ENCODE measurements at places on chromosomes 12 and 14.

DNA sequence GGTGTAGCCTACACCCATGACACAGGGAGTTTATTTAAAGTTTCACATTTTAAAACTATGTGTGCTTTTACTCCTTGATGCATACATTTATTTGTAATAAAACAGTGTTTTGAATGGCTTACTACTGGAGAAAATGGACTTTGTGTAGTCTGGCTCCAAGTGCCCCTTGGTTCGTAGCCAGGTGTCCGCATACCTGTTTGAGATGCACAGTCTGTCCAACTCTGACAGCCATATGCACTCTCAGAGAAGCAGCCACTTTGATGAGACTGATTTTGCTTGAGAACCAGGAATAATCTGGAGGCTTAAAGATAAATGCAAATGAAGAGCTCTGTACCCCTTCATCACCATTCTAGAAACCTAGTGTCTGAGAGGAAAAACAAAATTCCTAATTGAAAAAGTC is 24.0 kb downstream of the RTN1 start:
- DNase-seq, result no peak

GRCh38 chr14:103007555-103007954 is 49.8 kb downstream of the CDC42BPB start:
- no peak for DNase-seq

- DNase-seq, result no peak
Measured at GRCh38 chr12:52156757-52157565, 34.9 kb downstream of the KRT80 start.

DNA sequence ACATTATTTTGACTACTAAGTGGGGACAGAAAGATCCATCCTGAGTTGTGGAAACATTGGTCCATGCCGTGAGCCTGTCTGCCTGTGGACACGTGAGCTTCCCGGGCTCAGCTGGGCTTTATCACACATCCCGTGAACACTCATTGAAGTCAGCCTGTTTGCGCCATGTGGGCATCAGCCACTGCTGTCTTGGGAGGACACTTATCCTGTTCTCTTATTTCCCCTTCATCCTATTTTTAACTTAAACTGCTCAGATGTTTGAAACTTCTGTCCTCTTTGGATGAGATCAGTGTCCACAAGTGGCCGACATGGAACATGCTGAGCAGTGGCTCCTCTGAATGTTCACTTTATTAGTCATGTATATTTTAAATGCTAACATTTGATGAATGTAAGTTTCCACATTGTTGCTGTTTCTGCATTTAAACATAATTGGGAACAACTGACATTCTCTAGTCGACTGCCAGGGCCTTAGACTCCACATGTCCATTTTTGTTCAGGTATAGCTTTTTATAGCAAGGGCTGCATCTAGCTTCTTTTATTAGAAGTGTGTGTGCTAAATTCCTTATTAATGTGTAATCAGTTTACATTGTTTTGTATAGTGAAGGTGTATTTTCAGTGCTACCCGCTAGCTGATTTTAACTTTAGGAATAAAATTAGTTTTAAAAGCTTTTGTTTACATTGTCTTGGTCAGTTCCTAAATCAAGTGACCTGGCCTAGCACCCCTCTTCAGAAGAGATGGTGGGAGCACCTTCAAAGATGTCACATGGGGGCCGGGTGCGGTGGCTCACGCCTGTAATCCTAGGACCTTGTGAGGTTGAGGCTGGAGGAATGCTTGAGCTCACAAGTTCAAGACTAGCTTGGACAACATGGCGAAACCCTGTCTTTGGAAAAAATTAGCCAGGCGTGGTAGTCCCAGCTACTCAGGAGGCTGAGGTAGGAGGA is 24.0 kb downstream of the RNF34 start:
- DNase-seq, result no peak

- DNase-seq, result no peak
Measured at GRCh38 chr14:23353433-23353780, 720 bp upstream of the SLC22A17 start.

DNA sequence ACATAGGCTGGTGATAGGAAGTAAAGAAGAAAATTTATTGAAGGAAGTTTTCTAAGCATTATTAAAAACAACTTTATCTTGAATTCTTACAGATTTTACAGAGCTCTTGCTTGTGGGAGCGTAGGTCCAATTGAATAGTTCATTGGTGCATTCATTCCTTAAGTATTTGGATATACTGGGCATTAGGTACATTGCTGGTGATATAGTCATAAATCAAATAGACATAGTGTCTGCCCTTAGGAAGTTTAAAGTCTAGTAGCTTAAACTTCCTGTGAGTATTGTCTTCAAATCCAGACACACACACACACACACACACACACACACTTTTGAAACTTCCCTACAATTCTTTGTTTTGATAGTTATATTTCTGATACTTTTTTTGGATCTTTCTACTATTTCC is 226.7 kb downstream of the FUT8 start:
- no peak for DNase-seq

GRCh38 chr12:97482143-97482693 is 19.6 kb downstream of the RMST start:
- no peak for DNase-seq

DNA sequence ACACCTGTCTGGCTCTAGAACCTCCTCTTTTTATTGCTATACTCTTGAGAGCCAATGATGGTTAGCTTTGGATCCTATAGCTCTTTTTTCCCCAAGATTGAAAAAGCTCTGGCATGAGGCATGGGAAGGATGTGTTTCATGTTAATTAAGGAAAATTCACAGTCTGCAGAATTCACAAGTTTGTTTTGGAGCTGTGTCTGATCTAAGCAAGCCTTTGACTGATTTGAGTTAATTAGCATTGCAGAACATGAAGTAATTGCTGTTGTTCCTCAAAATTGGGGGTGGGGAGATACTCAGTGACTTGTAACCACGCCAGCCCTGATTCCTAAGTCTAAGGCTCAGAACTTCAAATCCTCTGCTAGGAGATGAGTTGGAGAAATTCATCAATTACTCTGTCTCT is 205.0 kb downstream of the SUDS3 start:
- DNase-seq, result no peak

DNA sequence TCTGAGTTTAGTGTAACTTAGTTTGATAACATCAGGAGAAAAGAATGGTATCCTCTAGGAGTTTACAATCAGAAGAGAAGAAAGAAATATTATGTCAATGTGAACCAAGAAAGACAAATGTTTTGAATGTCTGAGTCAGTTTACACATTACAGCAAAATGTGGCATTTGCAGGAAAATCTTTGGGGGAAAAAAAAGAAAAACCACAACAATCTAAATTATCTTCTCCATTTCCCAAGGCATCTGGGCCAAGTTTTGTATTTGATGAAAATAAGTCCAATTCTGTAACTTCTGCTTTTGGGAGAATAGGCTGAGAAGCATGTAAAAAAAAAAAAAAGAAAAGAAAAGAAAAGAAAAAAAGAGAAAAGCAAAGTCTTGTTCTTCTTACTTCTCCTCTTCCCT is 58.8 kb upstream of the FLRT2 start:
- DNase-seq, result peak; percentile 61

- DNase-seq, result no peak
Measured at GRCh38 chr12:117699118-117699517, 269.7 kb downstream of the KSR2 start.

- no peak for DNase-seq
Measured at GRCh38 chr14:26941521-26941920, 343.7 kb upstream of the NOVA1 start.

DNA sequence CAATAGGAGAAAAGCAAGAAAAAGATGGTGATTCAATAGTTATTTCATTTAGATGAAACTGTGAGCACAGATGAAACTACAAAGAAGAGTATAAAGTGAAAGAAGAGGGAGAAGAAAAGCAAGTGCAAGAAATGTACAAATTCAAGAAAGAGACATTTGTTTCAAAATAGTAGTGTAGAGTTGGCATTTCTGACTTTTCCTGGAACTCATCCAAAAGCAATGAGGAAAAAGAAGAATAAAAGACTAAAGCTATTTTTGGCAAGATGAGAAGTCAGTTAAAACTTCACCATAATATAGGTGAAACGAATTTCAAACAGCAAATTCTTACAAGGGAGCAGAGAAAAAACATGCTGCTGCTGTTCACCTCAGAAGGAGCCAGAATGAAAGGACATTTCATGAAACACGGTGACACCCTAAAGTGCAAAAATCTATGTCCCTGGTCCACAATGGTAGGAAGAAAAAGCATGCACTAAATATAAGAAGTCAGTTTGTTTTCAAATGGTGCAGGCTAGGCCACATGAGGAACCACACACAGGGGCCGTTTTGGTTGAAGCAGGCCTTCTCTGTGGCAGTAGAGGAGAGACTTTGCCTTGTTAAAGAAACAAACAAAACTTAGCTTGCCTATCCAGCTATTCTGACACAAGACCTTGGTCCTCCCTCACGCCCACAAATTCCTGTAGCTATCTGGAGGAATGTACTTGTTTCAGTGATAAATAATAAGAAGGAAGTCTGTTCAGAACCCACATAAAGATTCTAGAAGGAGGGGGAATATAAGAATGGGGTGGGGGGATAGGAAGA is 11.1 kb upstream of the CMAS start:
- DNase-seq, result no peak

DNA sequence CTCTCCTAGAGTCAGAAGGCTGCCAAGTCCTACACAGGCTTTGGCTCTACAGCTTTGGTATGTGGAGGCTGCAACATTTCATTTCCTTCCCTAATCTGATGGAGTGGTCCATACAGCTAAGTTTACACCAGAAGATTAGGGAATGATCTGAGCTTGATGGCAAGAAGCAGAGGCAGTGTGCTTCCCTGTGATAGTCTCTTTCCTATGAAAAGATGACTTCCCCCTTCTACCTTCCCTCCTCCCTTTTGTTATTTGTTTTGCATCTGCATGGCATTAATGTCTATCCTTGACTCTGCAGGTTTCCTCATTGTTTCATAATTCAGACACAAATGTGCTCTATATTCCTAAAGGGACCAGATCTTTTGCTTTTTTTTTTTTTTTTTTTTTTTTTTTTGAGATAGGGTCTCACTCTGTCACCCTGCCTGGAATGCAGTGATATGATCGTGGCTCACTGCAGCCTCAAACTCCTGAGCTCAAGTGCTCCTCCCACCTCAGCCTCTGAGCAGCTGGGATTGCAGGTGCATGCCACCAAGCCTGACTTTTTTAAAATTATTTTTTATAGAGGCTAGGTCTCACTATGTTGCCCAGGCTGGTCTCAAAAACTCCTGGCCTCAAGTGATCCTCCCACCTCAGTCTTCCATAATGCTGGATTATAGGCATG is 76.3 kb downstream of the GRIP1 start:
- no peak for DNase-seq

DNA sequence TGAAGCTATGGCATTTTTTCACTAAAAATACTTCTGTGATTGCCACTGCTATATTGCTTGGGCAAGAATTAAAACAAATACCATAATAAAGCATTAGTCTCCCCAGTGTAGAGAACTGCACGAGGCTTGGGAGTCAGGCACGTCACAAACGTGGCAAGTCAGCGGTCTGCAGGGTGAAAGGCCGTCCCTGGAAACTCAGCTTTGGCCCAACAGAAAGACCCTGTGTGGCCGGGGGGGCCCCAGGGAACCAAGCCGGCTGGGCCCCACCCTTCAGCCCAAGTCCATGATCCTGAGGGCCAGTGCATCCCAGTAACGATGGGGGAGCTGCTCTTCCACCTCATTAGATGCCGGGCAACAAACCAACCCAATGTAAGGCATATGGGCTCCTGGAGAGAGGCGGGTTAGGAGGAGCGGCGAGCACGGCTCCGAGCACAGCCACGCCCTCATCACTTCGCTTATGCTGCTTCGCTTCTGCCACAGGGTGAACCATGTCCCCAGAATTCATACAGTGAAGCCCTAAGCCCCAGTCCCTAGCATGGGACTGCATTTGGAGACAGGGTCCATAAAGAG is 50.9 kb upstream of the GPR68 start:
- DNase-seq, result no peak

GRCh38 chr14:29310757-29311156 is 544.2 kb downstream of the FOXG1 start:
- peak; percentile 86 for DNase-seq

All from LHCN-M2 (cell line).